ENCODE measurements at places on chromosomes 6 and 20.
A peak's percentile ranks its signal among the peaks of the same experiment; 100 is the strongest.

DNA sequence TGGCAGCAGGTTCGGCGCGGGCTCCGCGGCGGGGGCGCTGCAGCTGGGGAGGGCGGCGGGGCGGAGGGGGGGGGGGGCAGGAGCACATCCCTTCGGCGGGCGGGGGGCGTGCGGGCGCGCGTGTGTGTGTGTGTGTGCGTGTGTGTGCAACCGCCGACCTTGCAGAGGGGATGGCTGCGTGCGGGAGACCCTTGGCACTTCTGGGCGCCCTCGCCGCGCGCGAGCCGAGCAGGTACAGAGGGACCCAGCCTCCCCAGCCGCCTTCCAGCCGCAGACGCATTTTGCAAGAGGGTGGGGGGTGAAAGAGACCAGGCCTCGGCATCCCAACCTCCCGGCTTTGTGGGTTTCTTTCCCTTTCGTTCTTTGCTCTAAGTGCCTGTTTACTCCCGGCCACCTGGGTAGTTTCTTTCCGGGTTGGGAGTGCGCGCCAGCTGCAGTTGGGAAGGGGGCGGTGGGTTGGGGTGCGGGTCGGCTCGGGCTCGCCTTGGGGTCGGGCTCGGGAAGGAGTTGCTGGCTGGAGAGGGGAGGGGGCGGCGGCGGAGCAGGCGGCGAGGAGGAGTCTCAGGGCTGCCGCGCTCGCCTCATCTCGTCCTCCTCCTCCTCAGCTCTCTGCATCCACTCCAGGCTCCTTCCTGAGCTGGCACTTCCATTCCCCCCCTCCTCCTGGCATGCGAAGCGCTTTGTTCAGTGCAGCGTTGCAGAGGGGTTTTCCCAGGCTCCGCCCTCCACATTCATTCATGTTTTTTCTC, 620 bp downstream of the HIVEP1 start:
- ATAC-seq: peak; percentile 42

GRCh38 chr20:53488775-53489272, 104.8 kb downstream of the ZNF217 start:
- ATAC-seq: no peak

DNA sequence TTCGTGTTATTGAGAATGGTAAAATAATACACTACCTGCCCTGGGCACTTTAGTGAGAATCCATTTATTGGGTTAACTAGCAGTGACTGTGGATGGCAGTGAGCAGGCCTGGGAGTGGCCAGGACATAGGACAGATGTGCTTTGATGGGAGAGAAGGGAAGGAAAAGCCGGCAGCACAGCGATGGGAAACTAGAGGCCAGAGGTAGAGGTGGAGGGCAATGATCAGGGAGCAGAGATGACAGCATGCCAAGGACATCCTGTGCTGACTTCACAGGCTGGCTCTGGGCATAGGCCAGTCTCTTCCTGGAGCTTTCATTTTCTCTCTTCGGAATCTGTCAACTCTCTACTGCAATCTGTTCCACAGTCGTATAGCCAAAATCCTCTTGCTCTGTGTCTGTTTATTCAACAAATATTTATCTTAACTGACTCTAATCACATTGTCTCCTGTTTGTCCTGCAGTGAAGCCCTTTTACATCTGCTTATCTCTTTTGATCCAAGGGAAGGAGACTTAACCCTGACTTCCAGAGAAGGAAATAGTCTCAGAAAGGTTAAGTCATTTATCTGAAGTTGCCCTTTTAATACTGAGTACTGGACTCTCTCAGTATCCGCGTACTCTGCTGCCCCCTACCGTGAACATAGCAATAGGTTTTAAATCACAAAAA, 18.4 kb upstream of the MMP24 start:
- peak; percentile 84 for ATAC-seq

DNA sequence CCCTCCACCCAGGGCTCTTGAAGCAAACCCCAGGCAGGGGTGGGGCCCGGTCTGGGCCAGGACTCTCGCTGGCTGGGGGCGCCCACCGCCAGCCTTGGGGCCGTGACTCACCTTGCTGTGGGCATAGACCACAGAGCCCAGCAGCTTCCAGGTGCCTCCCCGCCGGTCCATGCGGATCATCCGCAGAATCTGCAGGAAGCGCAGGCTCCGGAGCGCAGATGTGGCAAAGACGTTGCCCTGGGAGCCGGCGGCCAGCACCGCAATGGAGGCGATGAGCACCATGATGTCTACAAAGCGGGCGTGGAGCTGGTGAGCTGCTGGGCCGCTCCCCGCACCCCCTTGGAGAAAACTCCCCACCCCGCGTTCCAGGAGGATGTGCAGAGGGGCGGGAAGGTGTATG, 27.9 kb downstream of the KCNQ2 start:
- no peak for ATAC-seq

GRCh38 chr20:34581341-34582184, 23.0 kb downstream of the MAP1LC3A start:
- ATAC-seq: peak; percentile 89

All from activated T-helper 17 cell treated with anti-CD3 and anti-CD28 coated beads, Interleukin-2, amount 50 U/mL, for 72 hours (primary cell).